Lower leg skin (tissue), 4 donors: ENCODE measurements at places on chromosomes 16 and 17.

DNA sequence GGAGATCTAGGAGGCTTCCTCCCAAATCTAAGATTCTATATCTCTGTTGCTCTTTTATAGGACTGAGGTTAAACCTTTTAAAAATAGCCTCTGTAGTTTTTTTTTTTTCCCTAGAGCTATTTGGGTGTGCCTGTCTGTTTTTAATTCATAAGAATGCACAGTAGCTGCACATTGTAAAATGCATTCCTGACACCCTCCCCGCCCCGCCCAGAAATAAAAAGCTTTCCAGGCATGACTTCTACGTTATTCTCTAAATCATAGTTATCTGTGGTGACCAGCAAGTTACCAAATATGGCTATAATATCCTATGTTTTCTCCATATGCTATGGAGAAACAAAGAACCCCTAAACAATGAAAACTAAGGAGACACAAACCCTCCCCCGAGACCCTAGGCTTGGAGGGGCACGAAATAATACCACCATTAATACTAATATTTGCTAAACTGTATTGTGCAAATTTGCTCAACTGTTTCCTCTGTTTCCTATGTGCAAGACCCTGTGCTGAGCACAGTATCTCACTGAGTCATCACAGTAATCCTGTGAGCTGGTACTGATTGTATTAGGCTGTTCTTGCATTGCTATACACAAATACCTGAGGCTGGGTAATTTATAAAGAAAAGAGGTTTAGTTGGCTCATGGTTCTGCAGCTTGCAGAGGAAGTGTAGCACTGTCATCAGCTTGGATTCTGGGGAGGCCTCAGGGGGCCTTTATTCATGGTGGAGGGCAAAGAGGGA lies 388.3 kb downstream of the CA10 start:
- DNase-seq = no peak

DNA sequence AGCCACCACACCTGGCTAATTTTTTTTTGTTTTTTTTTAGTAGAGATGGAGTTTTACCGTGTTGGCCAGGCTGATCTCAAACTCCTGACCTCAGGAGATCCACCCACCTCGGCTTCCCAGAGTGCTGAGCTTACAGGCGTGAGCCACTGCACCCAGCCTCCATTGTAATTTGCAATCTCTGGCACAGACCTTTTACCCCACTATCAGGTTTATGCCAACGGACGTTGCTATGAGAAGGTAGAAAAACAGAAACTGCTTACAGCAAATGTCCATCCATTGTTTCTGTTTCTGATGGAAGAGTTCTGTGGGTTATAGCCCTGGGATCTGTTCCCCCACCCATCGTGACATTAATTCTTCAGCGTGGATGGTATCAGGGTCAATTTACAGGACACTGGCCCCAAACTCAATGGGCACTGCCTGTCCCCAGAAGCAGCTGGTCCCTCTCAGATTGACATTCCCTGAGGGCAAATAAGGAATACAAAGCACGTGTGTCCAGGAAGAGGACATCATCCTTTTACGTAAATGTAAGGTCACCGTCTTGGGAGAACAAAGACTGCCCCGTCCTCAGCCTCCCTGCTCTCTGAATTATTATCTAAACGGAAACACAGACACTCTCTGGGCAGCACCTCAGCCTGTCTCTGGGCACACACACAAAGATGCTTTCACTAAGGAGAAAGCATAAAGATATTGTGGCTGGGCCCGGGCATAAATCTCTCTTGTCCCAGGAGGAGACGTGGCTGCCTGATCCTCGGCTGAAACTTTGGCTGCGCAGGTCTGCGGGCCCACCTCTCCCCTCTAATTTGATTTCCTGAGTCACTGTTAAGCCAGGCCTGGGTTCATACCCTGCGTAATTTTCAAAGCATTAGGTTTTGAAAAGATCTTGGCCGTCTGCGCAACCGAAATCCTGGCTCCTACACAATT lies 5.2 kb downstream of the KCNG4 start:
- no peak for DNase-seq

GRCh38 chr17:79811011-79811867 lies 14.4 kb upstream of the CBX8 start:
- no peak for DNase-seq

- no peak for DNase-seq
These were observed 108.4 kb upstream of the ZKSCAN2 start for GRCh38 chr16:25366078-25366477.

DNA sequence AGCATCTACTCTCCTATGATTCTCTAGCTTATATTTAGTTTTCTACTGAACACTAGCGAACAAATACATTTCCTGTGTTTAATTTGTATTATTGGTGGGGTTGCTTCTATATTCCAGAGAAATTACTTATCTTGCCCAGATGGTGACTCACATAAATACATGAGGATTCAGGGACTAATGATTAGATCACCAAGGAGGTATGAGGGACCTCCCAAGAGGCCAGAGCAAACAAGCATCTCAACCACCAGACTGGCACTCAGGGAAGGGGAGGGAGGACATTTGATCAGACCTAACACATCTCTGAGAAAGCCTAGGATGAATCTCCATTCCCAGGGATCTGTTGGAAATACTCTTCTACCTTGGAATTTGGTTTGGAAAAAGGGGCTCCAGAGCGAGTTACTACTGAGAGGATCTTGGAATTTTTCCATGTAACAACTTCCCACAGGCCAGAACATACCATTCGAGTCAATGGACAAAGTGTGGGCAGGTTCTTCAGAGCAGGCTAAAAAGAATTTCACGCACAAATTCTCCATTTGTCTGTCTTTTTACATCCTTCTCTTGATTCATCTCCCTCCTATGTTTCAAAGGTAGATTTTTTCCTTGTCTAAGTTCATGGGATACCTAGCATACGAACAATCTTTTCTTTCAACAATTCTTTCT lies 262.6 kb upstream of the MYOCD start:
- DNase-seq = no peak
